ENCODE measurements at places on chromosomes 13 and 19. TPM values are rescaled to one million over a fixed set of nuclear protein-coding genes. Genes with fewer than 3 reads are reported as not detected.

The CEACAM3 gene
- polyA plus RNA-seq: not detected

The CNMD gene
- 0.77 TPM for polyA plus RNA-seq

The ZNF578 gene
- 3.3 TPM for polyA plus RNA-seq

The MBD3L2B gene
- not detected for polyA plus RNA-seq

The KLK2 gene
- not detected for polyA plus RNA-seq

The NECTIN2 gene
- 57.8 TPM for polyA plus RNA-seq

The CAPN12 gene
- 0.71 TPM for polyA plus RNA-seq

The NKPD1 gene
- polyA plus RNA-seq: 0.74 TPM

The KLF5 gene
- polyA plus RNA-seq: 34.6 TPM

The DMRTC2 gene
- polyA plus RNA-seq: not detected

The PLIN5 gene
- polyA plus RNA-seq: 1.3 TPM

The NMRK2 gene
- 275 TPM for polyA plus RNA-seq

The FUT3 gene
- polyA plus RNA-seq: 0.28 TPM

The KIR2DL3 gene
- not detected for polyA plus RNA-seq

The HSPB6 gene
- polyA plus RNA-seq: 680 TPM

The PSG11 gene
- 0.39 TPM for polyA plus RNA-seq

The C1QTNF9 gene
- 4.6 TPM for polyA plus RNA-seq

The SYCN gene
- not detected for polyA plus RNA-seq

The ZNF324B gene
- 3.7 TPM for polyA plus RNA-seq

The TMEM238 gene
- polyA plus RNA-seq: not detected

The MEF2B gene
- polyA plus RNA-seq: 0.94 TPM

The UFM1 gene
- 56.1 TPM for polyA plus RNA-seq

The MCEMP1 gene
- polyA plus RNA-seq: not detected

The AP1M2 gene
- polyA plus RNA-seq: 0.23 TPM

The CEACAM21 gene
- 1.9 TPM for polyA plus RNA-seq

The ZNF681 gene
- 2.9 TPM for polyA plus RNA-seq

The ANGPTL8 gene
- polyA plus RNA-seq: not detected

The REEP6 gene
- polyA plus RNA-seq: 1.9 TPM

The ZNF582 gene
- 5.7 TPM for polyA plus RNA-seq

The MYH14 gene
- 36.5 TPM for polyA plus RNA-seq

The TNNI3 gene
- polyA plus RNA-seq: 1.7 TPM

The LIN7B gene
- polyA plus RNA-seq: 8.7 TPM

The GGN gene
- polyA plus RNA-seq: 0.15 TPM

The ZNF565 gene
- polyA plus RNA-seq: 7.1 TPM

The KLK11 gene
- 1.5 TPM for polyA plus RNA-seq

The MIA gene
- polyA plus RNA-seq: 2.8 TPM

The HSD17B14 gene
- 3.0 TPM for polyA plus RNA-seq

The ZNF418 gene
- polyA plus RNA-seq: 6.5 TPM

The ARL11 gene
- 0.43 TPM for polyA plus RNA-seq

The ONECUT3 gene
- polyA plus RNA-seq: not detected

The OR7D4 gene
- not detected for polyA plus RNA-seq

The SGCG gene
- polyA plus RNA-seq: 64.5 TPM

The MUC16 gene
- not detected for polyA plus RNA-seq

The NOVA2 gene
- polyA plus RNA-seq: 3.6 TPM

The UBXN6 gene
- 93.0 TPM for polyA plus RNA-seq

The IL4I1 gene
- 0.97 TPM for polyA plus RNA-seq

The EBI3 gene
- 0.75 TPM for polyA plus RNA-seq

The GPR4 gene
- 2.1 TPM for polyA plus RNA-seq

The VPS36 gene
- 64.4 TPM for polyA plus RNA-seq

The LPAR2 gene
- polyA plus RNA-seq: 3.9 TPM

The ZNF90 gene
- polyA plus RNA-seq: 5.3 TPM

The NALCN gene
- 0.57 TPM for polyA plus RNA-seq

The GNG8 gene
- polyA plus RNA-seq: not detected

The CD209 gene
- 3.4 TPM for polyA plus RNA-seq

The PEG3 gene
- polyA plus RNA-seq: 279 TPM

The KRTDAP gene
- not detected for polyA plus RNA-seq

The CATSPERD gene
- not detected for polyA plus RNA-seq

The CEACAM8 gene
- polyA plus RNA-seq: 0.32 TPM

All from muscle of back (tissue), 13 donors.